Smooth muscle cell of the umbilical artery (primary cell): ENCODE measurements at places on chromosomes 1 and 21. TPM values are rescaled to one million over a fixed set of nuclear protein-coding genes. Genes with fewer than 3 reads are reported as not detected.

SIK1 gene
- total RNA-seq, result 3.3 and 9.0 TPM in 2 replicates

FAM43B gene
- 0.09 TPM in 1 of 2 replicates, not detected in the other for total RNA-seq

PRRX1 gene
- 11.0 and 52.9 TPM in 2 replicates for total RNA-seq

FOXD3 gene
- not detected in 2 replicates for total RNA-seq

AMPD1 gene
- total RNA-seq, result not detected in 2 replicates

CD48 gene
- total RNA-seq, result not detected in 2 replicates

GJA9 gene
- not detected in 2 replicates for total RNA-seq
